Urinary bladder (tissue), 4 donors: ENCODE measurements at places on chromosomes 5 and 9. TPM values are rescaled to one million over a fixed set of nuclear protein-coding genes. Genes with fewer than 3 reads are reported as not detected.

SH2D3C gene
- total RNA-seq, result 11.6 TPM

RAB3C gene
- 2.0 TPM for total RNA-seq

- DNase-seq, result no peak
Measured at GRCh38 chr5:132530946-132531345, 12.4 kb downstream of the IL5 start.

DNA sequence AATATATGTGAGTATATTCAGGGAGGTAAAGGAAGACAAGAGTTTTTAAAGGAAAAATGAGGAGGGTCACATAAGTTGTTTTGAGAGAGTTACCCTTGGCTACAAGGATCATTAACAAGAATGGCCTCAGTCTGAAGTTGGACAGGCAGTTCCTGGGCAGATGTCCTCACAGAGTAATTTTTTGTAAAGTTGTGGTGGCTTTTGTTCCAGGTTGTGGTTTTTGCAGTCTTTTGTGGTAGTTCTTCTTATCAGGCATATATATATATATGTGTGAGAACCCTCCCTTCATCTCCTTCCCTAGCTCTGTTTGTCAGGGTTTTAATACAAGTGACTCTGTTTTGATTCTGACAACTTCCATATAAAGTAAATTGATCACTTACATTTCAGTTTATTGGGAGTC lies 60.0 kb downstream of the CSNK1G3 start:
- DNase-seq, result no peak

DNA sequence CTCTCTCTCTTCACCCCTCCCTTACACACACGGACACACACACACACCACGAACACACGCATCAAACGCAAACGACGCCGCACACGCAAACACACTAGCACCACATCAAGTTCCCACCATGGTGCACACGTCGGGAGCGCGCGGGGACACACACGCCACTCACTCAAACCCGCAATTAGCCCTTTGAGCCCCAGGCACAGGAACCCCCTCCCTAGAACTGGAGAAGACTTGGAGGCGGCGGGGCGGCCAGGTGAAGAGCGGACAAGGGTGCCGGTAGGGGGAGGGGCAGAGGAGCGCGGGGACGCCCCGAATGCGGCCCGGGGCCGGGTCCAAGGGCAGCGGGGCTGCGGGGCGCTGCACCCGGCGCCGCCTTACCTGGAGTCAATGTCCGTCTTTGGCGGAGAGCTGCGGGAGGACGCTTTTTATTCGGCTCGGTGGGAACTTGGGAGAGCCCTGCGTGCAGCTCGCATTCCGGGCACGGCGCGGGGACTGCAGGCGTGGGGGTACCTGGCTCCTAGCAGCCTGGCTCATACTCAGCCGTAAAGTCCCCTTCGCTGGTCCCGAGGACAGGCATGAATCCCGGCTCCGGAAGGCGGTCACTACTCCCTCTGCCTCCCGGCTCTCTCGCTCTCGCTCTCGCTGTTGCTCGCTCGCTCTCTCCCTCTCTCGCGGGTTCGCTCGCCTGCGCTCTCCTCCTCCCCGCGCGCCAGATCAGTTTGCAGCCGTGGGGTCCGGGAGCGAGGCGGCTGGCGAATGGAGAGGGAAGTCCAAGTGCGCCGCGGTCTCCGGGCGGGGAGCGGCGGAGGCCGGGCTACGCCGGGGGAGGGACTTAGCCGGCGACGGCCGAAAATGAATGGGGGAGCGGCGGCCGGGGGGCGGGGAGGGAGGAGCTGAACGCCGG lies at the start of gene BRINP1:
Gene BRINP1 (minus strand): TSS at position 755 of the 901 bp plus-strand sequence. CDS start 56,080 bp downstream, outside the sequence.
- DNase-seq, result no peak
